ENCODE measurements at places on chromosomes 7 and 10.

DNA sequence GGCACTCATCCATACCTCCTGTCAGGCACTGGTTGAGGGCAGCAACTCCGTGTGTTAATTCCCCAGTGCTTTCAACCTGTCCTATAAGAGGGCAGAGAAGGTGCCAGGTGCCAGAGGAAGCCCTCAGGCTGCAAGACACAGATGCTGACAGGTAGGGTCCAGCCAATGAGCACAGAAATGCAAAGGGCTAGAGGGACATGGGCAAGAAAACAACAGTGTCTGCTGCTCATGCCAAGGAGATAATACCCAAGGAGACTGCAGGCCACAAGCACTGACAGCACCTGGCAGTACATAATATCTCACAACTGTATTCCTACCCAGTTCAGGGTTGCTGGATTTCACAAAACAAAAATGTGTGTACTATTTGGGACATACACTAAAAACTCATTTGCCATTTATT, 38.4 kb upstream of the TM9SF3 start:
- no peak for DNase-seq

DNA sequence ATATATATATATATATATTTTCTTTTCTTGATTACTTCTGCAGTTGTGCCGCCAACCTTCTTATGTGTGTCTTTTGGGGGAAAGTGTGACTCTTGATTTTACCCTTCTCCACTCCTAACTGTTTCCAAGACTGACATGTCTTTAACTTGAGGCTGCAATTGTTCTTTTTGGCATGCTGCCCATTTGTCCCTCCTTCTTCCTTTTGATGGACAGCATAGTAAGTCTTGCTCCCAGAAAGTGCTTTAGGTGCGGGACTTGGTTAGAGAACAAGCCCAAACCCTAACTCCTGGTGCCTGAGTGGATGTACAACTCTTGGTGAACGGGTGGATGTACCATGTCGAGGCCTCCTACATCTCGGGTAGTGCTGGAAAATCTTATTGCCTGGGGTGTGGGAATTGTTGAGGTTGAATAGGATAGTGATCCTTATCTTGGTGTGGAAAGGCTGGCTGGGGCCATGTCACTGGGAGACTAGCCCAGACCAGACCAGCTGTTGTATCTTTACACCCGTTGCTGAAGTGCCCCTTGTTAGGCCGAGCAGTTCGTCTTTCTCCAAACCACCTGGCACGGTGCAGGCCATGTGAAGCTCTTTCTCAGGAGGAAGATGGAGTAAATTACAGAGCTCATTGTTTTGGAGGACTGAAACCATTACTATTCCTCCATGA, 16.3 kb downstream of the TCF7L2 start:
- DNase-seq: no peak

DNA sequence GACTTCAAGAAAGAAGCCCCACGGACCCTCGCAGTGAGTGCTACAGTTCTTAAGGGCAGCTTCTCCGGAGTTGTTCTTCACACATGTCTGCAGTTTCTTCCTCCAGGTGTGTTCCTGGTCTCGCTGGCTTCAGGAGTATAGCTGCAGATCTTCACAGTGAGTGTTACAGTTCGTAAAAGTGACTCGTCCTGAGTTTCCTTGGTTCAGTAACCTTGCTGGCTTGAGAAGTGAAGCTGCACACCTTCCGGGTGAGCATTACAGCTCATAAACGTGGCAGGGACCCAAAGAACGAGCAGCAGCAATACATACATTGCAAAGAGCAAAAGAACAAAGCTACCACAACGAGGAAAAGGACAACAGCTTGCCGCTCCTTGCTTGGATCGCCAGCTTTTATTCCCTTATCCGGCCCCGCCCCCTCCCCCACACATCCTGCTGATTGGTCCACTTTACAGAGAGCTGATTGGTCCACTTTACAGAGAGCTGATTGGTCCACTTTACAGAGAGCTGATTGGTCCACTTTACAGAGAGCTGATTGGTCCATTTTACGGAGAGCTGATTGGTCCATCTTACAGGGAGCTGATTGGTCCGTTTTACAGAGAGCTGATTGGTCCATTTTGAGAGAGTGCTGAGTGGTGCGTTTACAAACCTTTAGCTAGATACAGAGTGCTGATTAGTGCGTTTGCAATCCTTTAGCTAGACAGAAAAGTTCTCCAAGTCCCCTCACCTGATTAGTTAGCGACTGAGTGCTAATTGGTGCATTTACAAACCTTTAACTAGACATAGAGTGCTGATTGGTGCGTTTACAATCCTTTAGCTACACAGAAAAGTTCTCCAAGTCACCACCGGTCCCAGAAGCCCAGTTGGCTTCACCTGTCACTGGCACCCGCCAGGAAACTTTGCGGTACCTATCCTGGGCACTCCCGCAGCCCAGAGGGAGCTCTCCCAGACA, 165.3 kb downstream of the AGMO start:
- no peak for DNase-seq

- DNase-seq: no peak
Observed at GRCh38 chr7:5348134-5349004, 65.6 kb downstream of the SLC29A4 start.

- DNase-seq: no peak
Observed at GRCh38 chr7:158055726-158056510, 531.7 kb downstream of the PTPRN2 start.

DNA sequence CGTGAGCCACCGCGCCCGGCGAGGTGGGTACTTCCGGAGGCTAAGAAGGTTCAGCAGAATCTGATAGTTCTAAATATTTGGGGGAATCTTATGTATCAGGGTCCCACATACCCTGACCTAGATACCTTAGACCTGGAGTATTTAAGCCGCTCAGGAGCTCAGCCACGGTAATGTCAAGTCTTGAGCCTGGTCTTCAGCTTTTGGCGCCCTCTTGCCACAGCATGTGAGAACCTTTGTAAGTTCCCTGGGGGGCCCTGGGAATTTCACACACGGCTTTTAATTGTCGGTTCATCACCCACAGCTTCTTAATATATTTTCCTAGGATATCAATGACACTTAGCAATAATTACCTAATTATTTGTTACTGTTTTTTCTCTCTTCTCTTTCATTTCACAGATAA, 324.3 kb upstream of the GALNT17 start:
- no peak for DNase-seq

DNA sequence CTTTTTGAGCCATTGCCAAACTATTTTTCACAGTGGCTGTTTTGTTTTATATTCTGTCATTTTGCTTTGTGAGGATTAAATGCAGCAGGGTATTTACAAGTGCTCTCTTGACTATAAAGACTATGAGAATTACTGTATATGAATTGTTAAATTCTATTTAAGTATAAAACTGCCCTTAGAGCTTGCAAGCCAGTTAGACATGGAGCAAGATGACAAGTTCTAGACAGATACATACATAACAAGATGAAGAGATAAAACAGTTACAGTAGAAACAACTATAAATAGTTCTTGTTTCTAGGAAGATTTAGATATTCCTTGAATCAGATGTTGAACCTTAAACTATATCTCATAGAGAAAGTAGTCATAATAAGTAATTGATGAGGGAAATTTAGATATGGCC, 60.6 kb downstream of the DNAH11 start:
- DNase-seq: no peak

- no peak for DNase-seq
Observed at GRCh38 chr10:70579234-70580002, 23.1 kb downstream of the PRF1 start.

GRCh38 chr7:158609313-158609974, 21.8 kb upstream of the PTPRN2 start:
- no peak for DNase-seq

DNA sequence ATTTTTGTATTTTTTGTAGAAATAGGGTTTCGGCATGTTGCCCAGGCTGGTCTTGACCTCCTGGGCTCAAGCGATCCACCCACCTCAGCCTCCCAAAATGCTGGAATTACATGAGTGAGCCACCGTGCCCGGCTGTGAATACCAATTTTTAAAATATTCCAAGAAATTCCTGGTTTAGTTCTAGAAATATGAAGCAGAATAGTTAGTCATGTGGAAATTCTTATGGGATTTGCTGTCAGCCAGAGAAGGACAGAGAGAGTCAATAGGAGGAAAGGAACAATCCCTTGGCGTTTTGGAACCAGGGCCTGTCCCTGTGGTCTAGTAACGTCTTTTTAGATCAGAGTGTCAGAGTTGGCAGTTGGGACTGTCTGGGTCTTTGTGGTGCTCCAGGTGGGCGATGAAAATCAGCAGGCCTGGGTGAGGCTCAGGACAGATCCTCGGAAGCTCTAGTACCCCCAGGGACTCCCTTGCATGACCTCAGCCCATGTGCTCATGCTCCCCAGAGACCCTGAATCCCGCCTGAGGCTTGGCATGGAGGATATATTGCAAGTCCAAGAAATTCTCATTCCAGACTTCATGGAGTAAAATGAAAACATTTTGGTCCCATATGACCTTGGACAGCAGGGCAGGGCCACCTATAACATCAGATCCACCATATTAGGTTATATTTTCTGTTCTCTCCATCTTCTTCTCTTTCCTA, 7.8 kb downstream of the NODAL start:
- no peak for DNase-seq

DNA sequence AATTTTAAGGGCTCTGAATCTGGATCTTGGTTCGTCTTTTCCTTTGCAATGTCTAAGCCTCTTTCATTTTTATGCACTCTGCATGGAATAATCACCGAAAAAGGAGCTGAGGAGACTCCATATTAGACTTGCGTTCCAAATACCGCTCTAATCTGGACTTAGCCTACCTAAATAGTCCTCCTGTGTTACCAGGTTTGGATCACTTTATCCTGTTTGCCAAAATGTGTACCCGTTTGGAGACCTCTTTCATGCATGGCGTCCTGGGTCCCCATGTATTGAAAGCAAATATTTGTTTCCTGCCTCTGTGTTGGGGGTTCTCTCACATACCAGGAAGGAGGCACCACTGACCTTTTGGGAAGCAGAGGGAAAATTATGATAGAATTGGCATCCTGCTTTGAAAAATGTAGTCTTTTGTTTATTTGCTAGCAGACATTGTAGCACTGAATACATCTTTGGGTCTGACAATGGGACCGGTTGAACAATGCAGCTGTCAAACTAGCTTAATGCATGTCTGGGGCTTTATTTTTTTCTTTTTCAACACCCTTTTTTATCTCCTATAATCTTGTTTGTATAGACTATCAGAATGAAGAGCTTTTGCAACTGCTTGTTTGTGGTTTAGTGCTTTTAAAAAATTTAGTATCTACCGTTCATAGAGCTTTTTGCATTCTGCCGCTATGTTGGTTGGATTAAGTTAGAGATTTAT, 11.8 kb upstream of the CELF2 start:
- DNase-seq: no peak

DNA sequence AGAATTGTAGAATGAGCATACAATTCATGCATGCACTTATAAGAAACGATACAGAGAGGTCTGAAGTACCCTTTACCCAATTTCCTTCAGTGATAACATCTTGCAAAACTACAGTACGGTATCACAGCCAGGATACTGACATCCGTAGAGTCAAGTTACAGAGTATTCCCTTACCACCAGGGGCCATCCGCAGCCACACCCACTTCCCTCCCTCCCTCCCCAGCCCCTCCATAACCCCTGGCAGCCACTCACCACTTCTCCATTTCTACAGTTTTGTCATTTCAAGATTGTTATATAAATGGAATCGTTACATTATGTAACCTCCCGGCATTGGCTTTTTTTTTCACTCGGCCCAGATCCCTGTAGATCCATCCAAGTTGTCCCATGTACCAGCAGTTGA, 113.6 kb upstream of the RET start:
- no peak for DNase-seq

GRCh38 chr10:102120991-102121738, 997 bp upstream of the LDB1 start:
- DNase-seq: peak; percentile 41

- no peak for DNase-seq
Observed at GRCh38 chr10:35340975-35341374, 4.7 kb downstream of the CCNY start.

DNA sequence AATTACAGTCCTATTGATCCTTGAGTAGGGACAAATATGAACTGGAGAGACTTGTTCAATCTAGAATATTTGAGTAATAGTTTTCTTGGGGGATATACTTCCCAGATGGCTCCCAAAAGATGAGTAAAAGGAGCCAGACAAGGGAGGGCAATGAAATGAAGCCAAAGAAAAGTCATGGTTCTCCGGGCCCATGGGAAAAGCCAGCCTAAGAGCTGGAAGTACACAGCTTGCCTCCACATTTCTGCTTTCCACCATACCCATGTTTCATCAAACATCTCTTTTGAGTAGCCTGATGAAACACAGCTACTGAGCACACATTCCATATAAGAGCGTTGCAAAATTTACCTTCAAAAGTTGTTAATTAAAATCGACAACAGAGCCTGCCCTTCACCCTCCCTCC, 535.0 kb upstream of the FZD8 start:
- DNase-seq: no peak
